ENCODE measurements at places on chromosomes 1 and 21. TPM values are rescaled to one million over a fixed set of nuclear protein-coding genes. Genes with fewer than 3 reads are reported as not detected.

The RAB4A gene
- total RNA-seq: 53.4 TPM

The SYCP1 gene
- not detected for total RNA-seq

The KRTAP7-1 gene
- not detected for total RNA-seq

The ITLN1 gene
- total RNA-seq: not detected

The RIIAD1 gene
- total RNA-seq: not detected

The KLF17 gene
- not detected for total RNA-seq

The TNFRSF18 gene
- not detected for total RNA-seq

The L1TD1 gene
- not detected for total RNA-seq

The INTS11 gene
- total RNA-seq: 200 TPM

DNA sequence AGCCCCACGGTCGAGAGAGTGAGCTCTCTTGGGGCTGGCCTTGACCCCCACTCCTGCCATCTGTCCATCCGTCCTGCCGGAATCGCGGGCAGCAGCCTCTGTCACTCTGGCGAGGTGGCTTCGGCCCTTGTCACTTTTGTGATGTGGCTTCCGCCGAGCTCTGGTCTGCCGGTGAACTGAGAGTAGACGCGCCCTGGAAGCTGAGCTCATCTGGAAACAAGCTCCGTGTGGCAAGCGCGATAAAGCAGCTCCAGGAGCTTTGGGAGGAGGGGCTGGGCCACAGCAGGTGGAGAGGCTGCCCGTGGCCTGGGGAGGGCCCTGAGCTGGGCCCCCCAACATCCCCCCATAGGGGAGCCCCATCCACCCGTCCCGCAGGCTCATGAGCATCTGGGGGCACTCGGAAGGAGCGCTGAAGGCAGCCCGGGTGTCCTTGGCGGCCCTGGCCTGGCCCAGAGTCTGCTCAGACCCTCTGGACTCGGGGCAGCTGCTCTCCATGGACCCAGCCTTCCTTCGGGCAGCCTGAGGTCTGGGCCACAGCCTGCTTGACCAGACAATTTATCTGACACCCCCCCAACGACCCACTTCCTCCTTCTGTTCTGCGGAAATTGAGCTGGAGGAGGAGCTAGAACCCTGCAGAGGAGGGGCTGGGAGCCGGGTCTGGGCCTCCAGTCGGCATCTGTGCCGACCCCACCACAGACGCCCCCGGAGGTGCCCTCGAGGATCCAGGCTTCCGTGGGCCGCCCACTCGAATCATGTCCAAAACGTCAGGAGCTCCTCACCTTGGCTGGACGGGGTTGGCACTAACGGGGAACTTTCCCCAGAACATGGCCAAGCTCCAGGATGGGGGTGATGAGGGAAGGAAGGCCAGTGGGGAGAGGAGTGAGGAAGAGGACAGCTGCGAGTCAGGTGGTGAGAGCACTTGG lies 59.1 kb downstream of the SLC19A1 start:
- DNase-seq: no peak

GRCh38 chr1:26111530-26112406 lies at the start of gene PDIK1L:
Gene PDIK1L, plus strand, starts transcription at chr1:26111824. Its CDS starts 2,485 bp downstream, at chr1:26114309.
- peak; percentile 93 for DNase-seq

DNA sequence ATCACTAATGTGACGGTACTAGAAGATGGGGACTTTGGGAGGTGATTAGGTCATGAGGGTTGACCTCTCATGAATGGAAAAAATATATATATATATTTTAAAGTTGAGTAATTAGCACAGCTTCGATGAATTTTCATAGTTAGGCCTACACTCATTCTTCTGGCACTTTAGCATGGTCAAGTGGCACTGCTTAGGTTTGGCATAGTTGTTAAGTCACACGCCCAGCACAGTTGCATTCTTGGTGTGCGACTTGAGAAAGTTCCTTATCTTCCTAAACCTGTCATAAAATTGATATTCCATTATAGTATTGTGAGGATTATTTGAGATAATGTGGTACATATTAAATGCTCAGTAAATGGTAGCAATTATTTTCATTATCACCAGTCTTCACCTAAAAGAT lies 47.7 kb downstream of the MAN1A2 start:
- DNase-seq: no peak

DNA sequence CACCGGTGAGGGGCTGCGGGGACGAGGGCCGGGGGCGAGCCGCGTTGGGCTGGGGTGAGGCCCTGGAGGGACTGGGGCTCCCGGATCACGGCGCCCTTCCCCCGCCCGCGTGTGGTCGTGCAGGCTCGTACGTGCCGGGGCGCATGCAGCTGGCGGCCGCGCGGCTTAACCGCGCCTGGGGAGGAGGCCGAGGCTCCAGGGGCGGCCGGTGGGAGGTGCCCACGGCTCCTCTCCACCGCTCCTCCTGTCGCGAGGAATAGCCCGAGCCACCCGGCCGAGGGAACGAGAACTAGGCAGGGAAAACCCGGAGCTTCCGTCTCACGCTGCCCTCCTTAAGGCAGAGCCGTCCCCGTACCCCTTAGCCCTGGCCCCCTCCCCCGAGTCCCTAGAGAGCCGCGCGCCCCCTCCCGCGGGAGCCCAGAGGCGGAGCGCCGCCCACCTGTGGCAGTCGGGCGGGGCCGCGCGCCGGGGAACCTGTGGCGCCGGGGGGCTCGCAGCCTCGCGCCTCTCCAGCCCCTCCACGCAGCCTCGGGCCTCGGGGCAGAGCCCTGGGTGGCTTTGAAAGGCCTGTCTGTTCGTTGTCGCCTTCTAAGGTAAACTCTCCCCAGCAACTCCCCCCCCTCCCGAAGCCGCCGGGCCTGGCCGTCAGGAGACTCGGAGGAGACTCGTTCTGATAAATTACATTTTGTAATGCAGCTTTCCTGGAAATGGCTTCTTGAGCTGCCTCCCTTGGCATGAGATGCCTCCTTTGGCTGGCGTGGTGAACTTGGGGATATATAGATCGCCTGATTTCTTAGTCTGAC lies 746 bp downstream of the AK4 start:
- peak; percentile 31 for DNase-seq

DNA sequence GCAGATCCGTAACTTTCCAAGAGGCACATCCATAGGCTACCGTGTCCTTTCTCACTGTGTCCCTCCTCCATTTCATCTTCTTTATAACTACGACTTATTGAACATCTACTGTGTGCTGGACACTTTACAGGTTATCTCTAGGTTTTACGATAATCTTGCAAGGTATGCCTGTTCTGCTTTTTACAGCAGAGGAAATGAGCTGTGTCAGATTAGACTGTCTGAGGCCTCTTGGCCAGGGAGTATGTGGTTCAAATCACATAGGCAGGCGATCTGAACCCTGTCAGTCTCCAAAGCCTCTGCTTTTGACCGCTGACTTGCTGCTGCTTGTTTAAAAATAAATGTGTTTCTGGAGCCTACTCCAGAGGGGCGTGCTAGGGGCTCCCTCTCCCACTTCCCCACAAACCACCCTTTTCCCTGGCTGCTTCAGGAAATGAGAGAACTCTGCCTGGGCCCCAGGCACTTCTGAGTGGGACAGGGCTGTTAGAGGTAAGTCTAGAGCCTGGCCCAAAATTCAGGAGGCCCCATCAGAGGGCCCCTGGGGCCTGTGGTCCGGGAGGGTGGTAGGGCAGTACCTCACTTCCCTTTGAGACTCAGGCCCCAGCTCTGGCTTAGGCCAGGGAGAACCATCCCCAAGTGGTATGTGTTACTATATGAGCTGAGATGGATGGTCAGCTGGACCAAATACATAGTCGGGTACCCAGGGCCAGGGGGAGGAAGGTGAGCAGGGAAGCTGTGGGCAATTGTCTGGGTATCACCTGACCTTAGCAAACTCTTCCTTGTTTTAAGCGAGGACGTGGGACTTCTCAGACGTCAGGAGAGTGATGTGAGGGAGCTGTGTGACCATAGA lies 4.4 kb downstream of the PSEN2 start:
- no peak for DNase-seq

GRCh38 chr1:200228081-200228480 lies 181.8 kb downstream of the ZNF281 start:
- no peak for DNase-seq

- DNase-seq: no peak
These were observed 24.0 kb downstream of the L1TD1 start for GRCh38 chr1:62218604-62219003.

GRCh38 chr1:39088658-39089057 lies 62.5 kb downstream of the NDUFS5 start:
- no peak for DNase-seq

GRCh38 chr1:44266400-44267344 lies 53.4 kb downstream of the DMAP1 start:
- no peak for DNase-seq

DNA sequence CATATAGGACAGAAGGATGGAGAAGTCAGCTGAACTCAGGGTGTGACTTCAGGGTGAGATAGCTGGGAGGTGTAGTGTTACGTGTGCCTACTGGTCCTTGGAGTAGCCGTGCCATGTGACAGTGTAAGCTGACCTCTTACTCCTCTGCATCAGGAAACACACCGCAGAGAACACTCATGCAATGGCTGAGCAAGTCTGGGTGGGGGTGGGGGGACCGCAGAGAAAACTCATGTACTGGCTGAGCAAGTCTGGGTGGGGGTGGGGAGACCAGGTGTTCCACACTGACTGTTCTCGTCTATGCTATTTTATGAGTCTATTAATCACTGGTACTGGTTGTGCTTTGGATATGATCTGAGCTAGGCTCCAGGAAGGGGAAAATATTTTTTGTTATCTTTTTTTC lies 233.1 kb downstream of the PAPPA2 start:
- no peak for DNase-seq

DNA sequence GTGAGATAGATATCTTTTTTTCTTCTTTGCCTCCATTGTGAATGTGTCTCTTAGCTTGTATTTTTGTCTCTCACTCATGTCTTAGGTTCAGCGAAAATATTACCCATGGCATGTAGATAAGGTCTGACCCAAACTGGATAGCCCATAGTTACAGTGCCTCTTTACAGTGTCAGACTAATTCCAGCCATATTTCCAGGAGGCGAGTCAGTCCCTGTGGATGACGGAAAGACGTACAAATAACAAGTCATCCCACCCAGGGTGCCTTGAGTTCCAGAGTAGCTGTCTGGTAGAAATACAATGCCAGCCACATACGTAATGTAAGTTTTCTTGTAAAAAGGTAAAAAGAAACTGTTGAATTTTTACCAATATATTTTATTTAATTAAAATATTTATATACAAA lies 157.3 kb downstream of the ZNF281 start:
- no peak for DNase-seq

DNA sequence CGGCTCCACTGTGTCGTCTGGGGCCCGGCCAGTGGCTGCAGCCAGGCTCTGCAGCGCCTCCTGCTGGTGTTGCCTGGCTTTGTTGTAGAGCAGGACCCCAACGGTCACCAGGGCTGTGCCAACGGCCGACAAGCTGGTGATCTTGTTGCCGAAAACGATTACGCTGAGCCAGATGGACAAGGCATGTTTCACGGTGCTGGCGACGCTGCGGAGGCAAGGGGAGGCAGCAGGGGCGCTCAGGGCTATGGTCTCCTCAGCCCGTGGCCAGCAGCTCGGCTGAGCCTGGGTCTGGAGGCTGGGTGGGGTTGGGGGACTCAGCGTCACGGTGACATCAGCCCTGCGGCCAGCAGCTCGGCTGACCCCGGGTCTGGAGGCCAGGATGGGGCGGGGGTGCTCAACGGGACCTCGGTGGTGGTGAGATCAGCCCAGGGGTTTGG lies 7.0 kb upstream of the CDK11B start:
- DNase-seq: no peak

DNA sequence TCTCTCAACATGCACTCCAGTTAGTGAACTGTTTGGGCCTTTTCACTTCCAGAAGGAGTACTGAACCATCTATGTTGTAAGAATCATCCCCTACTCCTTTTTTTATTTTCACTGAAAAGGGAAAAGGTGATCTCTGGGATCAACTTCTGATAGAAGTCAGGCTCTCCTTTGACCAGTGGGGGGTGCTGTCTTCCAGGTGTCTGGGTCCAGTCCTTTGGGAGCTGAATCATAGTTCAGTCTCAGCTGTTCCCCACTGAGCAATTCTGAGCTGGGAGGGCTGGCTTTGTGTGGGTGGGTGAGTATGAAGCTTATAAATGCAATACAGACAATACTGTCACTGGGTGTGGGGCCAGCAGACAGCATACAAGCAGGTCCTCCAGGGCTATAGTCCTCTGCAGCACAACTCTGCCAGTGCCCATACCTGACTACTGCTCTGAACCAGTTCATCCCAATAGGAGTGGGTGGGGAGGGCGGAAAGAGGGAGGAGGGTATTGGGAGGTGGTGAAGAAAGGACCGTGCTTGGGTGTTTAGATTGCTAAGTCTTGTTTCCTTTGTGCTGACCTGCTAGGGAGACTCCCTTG lies 12.5 kb upstream of the SARS1 start:
- DNase-seq: peak; percentile 46

GRCh38 chr1:53658489-53659230 lies 80.3 kb downstream of the GLIS1 start:
- DNase-seq: no peak

DNA sequence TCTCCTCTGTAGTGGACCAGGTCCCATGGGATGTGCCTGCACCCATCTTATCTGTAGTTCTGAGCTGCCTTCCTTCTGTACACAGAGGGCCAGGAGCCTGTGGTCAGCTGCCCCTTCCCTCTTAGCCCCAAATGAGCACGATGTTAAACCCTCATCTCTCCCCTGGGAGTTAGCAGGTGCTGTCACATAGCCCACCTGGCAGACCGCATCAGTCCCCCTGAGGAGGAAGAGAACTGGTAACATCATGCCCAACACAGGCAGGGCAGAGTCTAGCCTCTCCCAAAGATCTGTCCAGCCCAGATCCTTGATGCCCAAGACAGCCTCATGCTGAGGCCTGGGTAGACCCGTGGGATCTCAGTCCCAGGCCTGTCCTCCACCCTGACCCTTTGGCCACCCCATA lies 4.7 kb downstream of the TIE1 start:
- no peak for DNase-seq

DNA sequence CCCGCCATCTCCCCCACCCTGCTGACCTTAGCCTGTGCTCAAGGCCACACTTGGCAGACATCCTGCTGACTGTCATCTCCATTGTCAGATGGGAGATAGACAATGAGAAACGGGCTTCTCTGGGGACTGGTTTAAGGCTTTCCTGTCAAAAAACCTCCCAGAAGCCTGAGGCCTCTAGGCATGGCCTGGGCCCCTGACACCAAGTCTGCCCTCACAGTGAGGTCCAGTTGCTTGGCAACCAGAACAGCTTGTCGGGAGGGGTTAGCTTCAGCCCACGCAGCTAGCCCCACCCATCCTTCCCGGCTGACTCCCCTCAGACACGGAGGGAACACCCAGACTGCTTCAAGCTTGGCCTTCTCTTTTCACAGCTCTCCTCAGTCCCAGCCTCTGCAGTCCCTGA lies 11.0 kb downstream of the PLEKHA6 start:
- DNase-seq: peak; percentile 52

DNA sequence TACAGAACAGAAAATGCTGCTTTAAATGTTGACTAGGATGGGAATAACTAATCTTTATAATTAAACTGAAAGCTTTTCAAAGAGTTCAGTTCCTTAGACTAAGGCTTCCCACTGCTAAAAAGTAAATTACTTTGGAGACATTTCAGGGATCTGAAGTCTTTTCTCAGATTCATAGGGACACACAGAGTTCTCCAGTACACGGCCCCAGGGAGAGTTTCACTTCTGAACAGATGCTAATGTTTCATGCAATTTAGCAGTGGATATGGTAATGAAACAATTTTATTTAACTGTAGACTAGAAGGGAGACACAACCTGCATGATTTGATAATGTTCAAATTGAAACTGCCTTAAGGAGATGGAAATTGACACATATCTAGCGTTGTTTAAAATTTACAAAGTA lies 1282.6 kb downstream of the NCAM2 start:
- no peak for DNase-seq

- DNase-seq: no peak
These were observed 23.5 kb upstream of the RPL5 start for GRCh38 chr1:92808381-92808780.

GRCh38 chr1:191729742-191730141 lies 428.5 kb upstream of the RGS18 start:
- no peak for DNase-seq

Data from HT-29 (cell line).